NCI-H82 (cell line): ENCODE measurements at places on chromosomes 16 and 17.

DNA sequence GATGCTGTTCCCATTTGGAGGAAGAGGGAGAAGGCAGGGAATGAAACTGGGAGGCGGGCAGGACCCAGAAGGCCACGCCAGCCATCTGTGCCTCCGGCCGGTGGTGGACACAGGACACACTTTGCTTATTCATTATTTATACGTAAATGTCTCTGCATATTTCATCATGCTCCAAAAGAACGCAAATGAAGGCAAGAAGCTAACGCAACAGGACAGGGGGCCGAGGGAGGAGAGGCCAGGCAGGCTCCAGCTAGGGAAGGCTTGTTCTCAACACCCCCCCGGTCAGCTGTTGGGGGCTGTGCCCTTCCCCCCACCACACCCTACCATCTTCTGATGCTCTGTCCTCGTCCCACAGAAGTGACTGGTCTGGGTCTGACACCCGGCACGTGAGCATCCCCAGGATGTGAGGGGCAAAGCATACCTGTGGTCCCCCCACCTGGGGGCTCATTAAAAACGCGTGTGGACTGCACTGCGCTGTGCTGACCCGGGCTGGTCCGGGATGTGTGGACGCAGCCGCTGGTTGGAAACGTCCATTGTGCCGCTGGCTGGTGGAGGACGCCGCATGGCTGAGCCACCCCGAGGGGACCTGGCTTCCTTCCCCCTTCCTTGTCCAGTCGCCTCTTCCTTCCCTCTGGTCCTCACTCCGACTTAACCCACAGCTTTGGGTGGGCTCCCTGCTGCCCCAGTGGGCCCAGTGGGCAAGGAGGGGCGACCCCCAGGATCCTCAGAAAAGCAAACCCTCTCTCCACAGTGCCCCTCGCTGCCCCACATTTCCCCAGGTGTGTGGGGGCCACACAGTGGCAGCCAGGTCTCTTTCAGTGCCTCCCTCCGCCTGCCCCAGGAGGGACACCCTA, 46.4 kb upstream of the ENPP7 start:
- DNase-seq = no peak

- DNase-seq = no peak
Measured at GRCh38 chr16:67702130-67702529, 17.0 kb downstream of the GFOD2 start.

GRCh38 chr17:68794636-68795434, 160.4 kb downstream of the ABCA8 start:
- DNase-seq = no peak

DNA sequence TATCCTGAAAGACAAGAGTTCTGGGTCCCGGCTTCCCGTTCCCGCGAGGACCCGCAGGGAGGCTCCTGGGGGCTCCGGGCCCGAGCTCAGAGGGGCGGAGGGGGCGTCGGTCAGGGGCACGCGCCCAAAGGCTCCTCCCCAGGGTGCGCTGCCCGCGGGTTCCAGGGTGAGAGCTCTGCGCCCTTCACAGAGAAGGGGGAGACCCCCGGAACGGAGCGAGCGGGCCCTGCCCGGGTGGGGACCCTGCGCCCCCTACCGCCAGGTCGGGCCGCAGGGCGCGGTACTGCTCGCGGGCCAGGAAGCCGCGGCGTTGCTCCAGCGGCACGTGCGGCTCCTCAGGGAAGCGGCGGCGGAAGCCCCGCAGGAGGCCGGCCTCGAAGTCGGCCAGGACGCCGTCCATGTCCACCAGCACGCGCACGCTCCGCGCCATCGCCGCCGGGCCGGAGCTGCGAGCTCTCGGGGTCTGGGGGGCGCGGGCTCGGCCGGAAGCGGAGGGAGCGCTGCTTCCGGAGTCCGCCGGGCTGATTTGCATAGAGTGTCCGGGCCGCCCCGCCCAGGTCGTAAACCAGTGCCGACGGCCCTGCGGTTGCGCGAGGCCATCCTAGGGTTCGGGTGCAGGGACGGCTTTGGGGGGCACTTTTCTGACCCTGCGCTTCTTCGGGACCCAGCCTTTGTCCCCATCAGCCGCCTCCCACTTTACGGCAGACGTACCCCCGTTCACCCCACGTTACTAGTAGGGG, at the start of gene NT5C:
NT5C (minus strand) TSS at position 465 of the 740 bp plus-strand sequence; CDS start at position 430, 35 bp downstream.
- DNase-seq = peak; percentile 93

DNA sequence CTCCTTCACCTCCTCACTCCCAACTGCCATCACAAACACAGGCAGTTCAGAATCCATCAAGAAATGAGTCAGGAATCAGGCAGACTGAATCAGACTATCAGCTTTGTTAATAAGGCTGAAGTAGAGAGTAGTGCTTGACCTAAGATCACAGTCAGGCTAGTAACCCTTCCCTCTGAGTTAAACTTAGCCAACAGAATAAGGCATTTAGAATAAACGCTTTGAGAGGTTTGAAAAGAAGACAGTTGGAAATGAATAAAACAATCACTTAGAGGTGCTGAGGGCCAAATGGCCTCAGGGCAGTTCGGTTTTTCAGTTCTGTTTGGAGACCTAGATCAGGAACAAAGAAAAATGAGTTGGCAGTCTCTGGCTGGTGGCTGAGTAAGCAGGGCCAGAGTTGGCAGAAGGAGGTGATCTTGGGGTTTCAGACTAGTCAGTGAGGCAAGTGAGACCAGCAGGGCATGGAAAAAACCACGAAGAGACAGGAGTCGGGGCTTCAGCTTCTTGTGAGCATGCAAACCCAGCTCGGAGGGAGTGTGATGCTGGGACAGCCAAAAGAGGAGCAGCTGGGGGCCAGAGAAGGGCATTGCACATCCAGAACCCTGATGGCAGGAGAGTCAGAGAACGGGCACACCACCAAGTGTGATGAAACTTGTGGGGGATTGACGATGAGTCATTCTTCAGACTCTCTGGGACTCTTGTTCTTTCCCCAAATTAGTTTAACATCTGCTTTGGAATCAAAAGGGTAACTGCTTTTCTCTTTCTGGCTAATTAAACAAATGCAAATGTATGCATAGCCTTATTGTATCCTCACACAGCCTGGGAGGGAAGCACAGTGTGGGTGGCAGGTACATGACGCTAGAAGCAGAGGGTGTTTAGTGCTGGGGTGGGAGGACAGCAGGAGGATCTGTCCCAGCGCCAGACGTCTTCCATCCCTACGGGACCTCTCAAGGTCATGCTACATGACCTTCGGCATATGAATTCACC, 54.8 kb downstream of the SPECC1 start:
- DNase-seq = no peak

DNA sequence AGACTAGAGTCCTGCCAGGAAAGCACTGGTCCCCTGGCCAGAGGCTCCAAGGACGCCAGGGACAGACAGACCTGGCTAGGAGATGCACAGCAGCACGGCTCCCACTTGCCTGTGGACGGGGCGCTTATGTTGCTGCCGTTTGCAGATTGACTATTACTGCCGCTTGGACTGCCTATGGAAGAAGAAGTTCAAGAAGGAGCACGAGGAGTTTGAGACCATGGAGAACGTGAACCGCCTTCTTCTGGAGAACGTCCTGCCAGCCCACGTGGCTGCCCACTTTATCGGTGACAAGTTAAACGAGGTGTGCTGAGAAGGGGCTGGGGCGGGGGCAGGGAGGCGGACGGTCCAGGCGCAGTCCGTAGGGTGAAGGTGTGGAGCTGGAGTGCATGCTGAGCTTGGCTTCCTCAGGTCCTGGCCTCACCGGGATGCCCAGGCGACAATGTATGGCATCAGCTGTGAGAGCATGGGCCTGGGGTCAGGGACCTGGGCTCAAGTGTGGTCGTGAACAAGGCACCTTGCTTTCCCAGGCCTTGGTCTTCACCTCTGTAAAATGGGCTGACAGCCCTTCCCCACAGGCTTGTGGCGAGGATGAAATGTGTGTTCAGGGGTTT, 45.6 kb downstream of the ADCY7 start:
- DNase-seq = no peak
